Foreskin keratinocyte (primary cell): ENCODE measurements at places on chromosomes 13 and 19. TPM values are rescaled to one million over a fixed set of nuclear protein-coding genes. Genes with fewer than 3 reads are reported as not detected.

Gene PRMT1
- 402 and 466 TPM in 2 replicates for polyA plus RNA-seq

GRCh38 chr13:44431150-44431549 lies 57.5 kb downstream of the SERP2 start:
- no peak for DNase-seq

GRCh38 chr13:110855363-110855762 lies 59.5 kb downstream of the ANKRD10 start:
- DNase-seq = no peak

Gene PTH2
- not detected in 2 replicates for polyA plus RNA-seq

GRCh38 chr13:107473253-107473652 lies 742.1 kb downstream of the LIG4 start:
- no peak for DNase-seq

DNA sequence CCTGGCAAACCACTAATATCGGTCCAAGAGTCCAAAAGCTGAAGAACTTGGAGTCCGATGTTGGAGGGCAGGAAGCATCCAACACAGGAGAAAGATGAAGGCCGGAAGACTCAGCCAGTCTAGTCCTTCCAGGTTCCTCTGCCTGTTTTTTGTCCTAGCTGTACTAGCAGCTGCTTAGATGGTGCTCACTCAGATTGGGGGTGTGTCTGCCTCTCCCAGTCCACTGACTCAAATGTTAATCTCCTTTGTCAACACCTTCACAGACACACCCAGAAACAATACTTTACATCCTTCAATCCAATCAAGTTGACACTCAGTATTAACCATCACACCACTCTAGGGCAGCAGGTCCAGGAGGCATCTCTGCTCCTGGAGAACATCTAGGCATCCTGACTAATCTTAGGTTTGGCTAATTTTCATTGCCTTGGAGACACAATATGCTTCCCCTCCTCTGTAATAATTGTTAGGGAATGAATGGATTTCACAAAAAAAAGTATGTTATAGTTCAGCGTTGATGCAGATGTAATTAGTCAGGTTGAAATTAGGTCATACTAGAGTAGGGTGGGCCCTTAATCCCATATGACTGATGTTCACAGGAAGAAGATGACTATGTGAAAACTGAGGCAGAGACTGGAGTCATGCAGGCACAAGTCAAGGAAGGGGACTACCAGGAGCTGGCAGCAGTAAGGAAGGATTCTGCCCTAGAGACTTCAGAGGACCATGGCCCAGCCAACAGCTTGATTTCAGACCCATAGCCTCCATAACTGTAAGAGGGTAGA lies 183.4 kb downstream of the RBM26 start:
- DNase-seq = peak; percentile 18

Gene TMEM86B
- polyA plus RNA-seq = 2.2 and 2.9 TPM in 2 replicates

- peak; percentile 13 for DNase-seq
These were observed 391 bp downstream of the ZNF761 start for GRCh38 chr19:53432088-53432661.

- DNase-seq = no peak
These were observed 1.5 kb downstream of the ARID3A start for GRCh38 chr19:927351-927779.

Gene CEACAM20
- not detected in 2 replicates for polyA plus RNA-seq

DNA sequence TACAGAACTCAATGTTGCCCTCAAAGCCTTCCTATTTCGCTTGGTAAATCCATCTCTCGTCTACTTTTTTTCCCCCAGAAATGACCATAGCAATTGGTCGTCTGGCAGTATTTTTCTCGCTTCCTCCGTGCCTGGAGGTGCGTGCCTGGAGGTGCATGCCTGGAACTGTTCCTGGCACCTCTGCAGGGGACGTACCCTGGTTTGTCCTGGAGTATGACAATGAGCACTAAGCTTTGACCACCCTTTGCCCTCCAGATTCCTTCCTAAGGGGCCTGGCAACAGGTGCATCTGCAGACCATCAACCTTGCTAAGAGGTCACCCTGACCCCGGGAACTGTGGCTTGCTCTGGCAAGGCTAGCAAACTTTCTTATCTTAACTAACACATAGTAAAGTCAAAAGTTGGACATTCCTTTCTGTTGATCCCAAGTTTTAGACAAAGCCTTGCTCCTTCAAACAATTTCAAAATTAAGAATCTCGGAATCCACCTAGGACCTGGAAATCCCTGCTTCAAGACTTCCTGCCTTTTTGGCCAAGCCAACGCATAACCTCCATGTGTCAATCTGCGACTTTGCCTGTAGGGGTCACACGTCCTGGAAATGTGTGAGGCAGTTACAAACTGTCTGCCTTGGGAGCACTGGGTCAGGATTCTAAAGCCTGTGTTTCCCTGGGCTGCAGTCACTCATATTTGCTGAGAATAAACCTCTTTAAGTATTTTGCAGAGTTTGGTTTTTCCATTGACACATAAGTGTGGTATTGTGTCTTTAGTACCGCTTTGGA lies 28.8 kb upstream of the TUBGCP3 start:
- no peak for DNase-seq

Gene GFY
- not detected in 2 replicates for polyA plus RNA-seq

GRCh38 chr13:50250401-50250800 lies 235.2 kb downstream of the KCNRG start:
- DNase-seq = no peak

Gene BRME1
- 0.33 and 0.58 TPM in 2 replicates for polyA plus RNA-seq

Gene ZNF91
- 2.7 TPM in 2 replicates for polyA plus RNA-seq

GRCh38 chr19:36136964-36137686 lies 2.7 kb upstream of the CAPNS1 start:
- peak; percentile 83 for DNase-seq

- DNase-seq = no peak
These were observed 2.3 kb downstream of the TFDP1 start for GRCh38 chr13:113586661-113587479.

Gene RFX1
- 3.2 and 3.7 TPM in 2 replicates for polyA plus RNA-seq

DNA sequence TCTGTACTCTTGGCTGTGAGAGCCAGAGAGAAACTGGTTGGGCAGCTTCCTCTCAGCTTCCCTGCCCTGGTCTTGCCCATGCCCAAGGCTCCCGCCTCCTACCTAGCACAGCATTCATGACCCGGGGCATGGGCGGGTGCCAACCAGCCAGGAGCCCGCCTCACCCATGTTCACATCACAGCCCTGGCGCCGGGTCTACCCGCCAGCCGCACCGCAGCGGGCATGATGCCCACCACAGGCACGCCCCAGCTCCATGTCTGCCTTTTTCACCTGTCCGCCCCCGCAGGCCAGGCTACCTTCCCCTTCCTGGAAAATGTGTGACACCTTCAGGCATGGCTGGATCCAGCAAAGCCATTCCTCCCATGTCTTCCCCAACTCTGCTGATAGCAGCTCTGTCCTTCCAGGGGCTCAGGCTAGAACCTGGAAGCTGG lies 42.1 kb downstream of the PTPRS start:
- no peak for DNase-seq

DNA sequence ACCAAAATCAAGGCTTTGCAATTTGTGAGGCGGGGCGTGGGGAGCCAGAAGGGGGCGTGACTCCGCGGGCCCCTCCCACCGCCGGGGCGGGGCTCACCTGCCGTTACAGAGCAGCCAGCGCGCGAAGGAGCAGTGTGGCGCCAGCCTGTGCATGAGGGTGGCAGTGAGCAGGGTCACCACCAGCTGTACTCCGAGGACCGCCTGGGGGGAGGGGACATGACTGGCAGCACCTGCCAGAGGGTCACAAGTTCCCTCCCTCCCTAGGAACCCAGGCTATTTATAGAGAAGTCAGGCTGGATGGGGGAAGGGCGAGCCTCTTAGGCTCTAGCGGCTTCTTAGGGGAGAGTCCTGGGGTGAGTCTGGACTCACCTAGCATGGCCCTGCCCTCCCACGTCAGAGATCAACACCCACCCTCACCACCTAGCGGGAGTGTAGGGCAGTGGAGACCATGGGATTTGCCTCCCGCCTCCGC lies 3.6 kb downstream of the TMEM161A start:
- no peak for DNase-seq

Gene ZNF850
- polyA plus RNA-seq = 0.20 and 0.31 TPM in 2 replicates

Gene POSTN
- polyA plus RNA-seq = 1.0 and 8.3 TPM in 2 replicates

GRCh38 chr13:110699148-110700145 lies 6.5 kb downstream of the CARS2 start:
- no peak for DNase-seq

DNA sequence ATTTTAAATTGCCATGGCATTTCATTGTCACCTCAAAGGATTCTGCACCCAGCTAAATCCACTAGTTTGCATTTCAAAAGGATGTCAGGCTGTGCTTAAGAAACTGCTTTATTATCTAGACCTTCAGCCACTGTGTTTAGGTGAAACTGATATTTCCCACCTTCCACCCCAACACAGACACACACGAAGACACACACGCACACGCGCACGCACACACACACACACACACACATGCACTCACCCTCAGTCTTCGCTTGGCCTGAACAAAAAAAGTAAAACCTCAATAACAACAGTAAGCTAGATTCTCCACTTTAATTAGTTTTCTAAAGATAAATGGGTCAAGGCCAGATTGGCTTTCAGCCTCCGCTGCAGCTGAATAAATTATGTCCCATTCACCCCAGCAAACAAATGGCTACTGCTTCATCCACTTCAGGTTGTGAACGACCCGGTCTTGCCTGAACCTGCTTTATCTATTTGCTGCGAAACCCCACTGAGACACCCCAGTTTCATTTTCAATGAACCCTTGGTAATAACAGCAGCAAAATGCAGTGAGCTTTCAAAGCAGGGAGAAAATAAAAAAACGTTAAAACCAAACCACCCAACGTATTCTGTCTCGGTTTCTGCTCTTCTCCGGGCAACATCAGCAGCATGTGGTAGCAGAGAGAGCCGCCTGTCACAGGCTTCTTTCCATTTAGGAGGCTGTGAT lies 166.8 kb downstream of the DCT start:
- DNase-seq = no peak

DNA sequence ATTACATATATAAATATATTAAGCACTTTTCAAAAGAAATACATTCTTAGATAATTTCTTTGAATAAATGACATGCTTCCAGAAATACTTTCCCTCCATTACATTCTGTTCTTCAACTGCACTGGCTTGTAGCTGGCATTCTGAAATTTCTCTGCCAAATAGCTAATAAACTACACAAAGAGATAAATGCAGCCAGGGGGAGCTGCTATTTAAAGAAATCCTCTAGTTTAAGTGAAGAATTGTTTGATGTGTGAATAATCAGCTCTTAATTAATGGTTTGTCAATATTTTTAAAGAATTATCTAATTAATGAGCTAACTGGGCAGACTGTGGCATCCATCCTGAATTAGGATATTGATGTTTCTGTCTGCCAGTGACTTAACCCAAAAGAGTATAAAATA lies 30.7 kb downstream of the SLC7A1 start:
- no peak for DNase-seq

- DNase-seq = no peak
These were observed 1080.6 kb downstream of the PCDH17 start for GRCh38 chr13:58712191-58712590.
